ENCODE measurements at places on chromosomes 6 and 20.

DNA sequence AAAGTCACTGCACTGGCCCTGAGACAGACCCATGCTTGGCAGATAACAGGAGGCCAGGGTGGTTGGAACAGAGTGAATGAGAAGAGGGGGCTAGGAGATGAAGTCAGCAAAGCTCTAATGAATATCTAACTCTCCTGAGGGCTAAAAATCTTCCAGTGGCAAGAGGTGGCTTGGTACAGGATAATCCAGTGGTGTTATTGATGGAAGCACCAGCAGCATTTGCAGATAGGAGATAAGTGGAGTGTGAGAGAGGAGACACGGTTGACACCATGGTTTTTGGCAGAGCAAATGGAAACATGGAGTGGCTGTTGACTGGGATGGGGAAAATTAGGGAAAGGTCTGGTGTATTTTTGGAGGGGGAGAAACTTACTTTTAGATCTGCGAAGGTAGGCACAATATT is 363.0 kb downstream of the ARHGAP18 start:
- no peak for DNase-seq

DNA sequence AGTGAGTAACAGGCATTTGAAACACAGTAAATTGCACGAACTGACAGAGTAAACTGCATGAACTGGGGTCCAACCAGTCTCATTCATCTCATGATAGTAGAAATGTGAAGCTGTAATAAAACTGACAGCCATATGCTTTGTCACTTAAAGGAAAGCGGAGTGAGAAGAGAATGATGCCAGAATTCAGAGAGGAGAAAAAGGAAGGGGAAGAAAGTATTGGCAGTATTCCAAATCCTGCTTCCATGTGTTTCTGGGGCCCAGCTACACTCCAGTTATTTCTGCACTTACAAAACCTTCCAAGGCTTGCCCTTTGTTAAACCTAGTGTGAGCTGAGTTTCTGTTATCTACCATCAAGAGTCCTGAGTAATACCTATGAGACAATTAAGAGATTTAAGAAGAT is 17.2 kb downstream of the SNX14 start:
- DNase-seq = no peak

DNA sequence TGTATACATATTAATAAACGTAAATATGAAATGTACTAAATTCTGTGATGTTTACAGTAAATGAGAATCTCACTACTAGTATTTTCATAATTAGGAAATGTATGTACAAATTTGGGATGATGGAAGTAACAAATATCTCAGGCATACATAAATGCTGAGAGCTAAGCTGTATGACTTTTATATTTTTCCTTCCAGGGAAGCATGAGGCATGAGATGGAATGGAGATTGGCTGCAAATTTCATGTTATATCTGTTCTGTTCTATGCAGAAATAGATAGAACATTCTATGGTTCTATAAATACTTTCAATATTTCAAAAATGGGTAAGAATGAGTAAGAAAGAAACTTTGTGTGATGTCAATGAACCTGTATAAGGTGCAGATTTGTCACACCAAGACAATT is 335.2 kb downstream of the KHDRBS2 start:
- DNase-seq = no peak

DNA sequence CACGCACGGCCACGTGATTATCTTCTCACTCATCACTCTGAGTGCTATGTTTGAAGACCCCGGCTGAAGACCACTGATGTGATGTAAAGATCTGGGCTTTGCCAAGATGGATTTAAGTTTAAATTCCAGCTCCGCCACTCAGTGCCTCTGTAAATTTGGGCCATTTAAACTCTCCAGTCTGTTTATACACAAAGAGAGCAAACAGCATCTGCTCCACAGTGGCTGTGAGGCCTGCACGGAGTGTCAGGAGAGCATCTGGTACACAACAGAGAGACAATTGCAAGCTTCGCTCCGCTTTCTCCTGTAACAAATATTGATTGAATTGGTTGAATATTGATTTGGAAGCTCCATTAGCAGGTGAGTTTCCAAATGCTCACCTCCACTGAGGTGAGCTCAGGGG is 80.5 kb upstream of the FRMD1 start:
- DNase-seq = no peak

- no peak for DNase-seq
Observed at GRCh38 chr20:1280195-1281102, 14.4 kb downstream of the SNPH start.

DNA sequence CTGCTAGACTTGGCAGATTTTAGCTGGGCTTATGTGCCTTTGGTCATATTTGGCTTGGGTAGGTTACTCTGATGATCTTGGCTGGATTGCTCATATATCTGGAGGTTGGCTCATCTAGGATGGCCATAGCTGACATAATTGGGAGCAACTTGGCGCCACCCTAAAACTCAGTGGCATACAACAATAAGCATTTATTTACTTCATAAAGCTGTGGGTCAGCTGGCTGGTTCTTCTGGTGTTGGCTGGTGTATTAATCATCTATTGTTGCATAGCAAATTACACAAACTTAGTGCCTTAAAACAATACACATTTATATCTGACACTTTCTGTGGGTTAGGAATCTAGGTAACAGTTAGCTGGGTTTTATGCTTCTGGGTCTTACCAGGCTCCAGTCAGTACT is 297.3 kb upstream of the JAG1 start:
- DNase-seq = no peak

DNA sequence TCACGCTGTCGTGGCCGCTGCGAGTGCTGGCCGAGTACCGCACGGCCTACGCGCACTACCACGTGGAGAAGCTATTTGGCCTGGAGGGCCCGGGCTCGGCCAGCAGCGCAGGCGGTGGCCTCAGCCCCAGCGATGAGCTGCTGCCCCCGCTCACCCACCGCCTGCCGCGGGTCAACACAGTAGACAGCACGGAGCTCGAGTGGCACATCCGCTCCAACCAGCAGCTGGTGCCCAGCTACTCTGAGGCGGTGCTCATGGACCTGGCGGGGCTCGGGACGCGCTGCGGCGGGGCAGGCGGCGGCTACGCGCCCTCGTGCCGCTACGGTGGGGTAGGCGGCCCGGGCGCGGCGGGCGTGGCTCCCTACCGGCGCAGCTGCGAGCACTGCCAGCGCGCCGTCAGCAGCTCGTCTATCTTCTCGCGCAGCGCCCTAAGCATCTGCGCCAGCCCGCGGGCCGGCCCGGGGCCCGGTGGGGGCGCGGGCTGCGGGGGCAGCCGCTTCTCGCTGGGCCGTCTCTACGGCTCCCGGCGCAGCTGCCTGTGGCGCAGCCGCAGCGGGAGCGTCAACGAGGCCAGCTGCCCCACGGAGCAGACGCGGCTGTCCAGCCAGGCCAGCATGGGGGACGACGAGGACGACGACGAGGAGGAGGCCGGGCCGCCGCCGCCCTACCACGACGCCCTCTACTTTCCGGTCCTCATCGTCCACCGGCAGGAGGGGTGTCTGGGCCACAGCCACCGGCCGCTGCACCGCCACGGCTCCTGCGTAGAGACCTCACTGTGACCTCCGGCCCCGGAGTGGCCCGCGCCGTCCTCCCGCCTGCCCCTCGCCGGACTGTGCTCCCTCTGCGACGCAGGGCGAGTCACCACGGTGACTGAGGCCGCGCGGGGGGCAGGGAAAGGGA is 5.7 kb downstream of the TMEM151B start:
- no peak for DNase-seq

DNA sequence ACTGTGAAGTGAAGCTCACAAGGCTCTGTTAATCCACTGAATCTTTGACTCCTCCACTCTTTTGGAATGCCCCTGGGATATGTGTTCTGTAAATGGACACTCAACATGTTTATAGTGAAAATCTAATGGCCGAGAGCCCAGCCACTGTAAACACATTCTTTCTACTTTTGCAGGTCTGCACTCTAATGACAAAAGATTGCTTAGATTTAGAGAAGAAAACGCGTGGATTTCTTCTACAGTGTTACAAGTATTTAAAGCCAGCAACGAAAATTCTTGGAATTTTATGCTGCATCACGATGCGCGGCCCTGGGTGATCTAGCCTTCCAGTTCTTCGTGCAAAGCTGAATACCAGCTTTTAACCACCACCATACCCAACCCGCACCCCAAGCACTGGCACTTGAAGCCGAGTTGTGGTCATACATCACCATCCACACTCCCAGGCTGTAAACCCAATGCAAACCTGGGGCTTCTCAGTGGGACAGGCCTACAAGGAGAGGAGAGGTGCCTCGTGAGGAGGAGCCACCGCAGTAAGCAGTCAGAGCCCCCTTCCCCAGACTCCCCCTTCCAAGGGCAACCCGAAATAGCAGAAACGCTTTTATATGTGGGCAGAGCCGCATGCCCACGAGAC is 3.7 kb upstream of the FOXO3 start:
- DNase-seq = peak; percentile 8

DNA sequence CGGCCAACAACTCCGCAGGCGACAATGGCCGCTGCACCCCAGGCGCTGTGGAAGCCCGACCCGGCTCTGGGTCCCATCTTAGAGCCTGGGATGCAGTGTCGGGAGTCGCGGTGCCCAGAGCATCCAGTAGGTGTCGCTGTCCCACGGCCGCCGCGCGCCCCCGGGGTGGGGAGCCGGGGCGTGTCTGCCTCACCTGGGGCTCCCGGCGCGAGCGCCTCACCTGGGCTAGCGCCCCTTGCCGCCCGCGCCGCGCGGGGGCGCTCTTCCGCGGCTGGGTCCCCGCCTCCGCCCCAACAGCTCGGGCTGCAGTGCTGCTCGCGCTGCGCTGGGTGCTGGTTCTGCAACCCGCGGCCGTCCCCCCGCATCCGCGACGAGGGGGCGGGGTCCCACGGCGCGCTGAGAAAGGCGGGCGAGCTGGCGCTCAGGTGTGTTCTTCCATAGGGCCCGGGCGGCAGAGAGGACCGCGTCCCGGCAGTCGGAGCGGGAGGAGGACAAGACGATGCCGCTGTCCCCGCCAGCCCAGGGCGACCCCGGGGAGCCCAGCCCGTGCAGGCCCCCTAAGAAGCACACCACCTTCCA is at the start of gene CRYBG1:
CRYBG1 (plus strand) TSS at position 308 of the 579 bp plus-strand sequence; CDS start at position 500, 192 bp downstream.
- DNase-seq = peak; percentile 87

GRCh38 chr6:152896923-152897322 is 85.9 kb downstream of the FBXO5 start:
- DNase-seq = no peak

- DNase-seq = no peak
Observed at GRCh38 chr20:4780245-4780644, 58.5 kb downstream of the PRND start.
